ENCODE measurements at places on chromosomes 13 and 19.
A peak's percentile ranks its signal among the peaks of the same experiment; 100 is the strongest.

- DNase-seq: no peak
Measured at GRCh38 chr19:35247526-35248309, 1.1 kb upstream of the LSR start.

DNA sequence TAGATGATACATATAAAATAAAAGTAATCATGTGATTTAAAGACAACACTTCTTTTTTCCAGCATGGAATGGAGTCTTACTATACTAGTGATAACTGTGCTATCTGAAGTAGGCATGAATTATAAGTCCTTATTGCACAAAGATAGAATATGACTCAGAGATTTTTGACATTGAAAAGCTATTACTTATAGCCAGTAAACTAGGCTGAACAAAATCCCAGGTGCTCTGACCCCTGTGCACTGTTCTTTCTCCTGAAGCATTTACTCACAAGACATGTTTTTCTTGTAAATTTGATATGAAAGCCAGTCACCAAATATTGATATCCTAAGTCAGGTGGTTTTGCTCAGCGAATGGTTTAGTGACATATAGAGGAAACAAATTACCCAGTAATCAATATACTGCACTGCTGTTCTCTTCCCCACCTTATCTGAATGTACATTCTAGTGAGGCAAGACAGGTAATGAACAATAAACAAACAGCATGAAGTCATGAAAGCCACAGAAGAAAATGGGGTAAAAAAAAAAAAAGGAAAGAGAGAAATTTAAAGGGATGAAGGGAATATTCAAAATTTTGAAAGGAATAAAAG, 1567.0 kb upstream of the SPRY2 start:
- DNase-seq: no peak

- DNase-seq: peak; percentile 61
Measured at GRCh38 chr13:23632048-23632582, 61.9 kb downstream of the TNFRSF19 start.

- no peak for DNase-seq
Measured at GRCh38 chr19:10927730-10928562, 493 bp downstream of the YIPF2 start.

DNA sequence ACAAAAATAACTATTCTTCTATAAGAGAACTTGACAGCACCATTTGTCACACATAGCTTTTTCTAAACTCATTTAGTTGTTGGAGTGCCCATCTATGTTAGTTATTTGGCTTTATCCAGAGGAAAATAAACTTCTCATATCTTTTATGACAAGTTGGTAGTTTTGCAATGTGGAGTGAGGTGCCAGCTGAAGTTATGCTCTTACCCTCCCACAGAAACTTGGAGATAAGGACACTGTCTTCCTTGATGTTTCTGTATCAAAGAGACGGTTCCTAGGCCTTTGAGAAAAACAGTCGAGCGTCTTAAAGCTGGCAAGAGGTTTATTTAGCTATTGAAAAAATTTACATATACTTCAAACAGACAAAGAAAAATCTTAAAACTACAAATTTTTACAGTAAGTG, 1079.7 kb downstream of the SLITRK1 start:
- no peak for DNase-seq

- DNase-seq: no peak
Measured at GRCh38 chr19:41373993-41374392, 2.3 kb upstream of the TMEM91 start.

DNA sequence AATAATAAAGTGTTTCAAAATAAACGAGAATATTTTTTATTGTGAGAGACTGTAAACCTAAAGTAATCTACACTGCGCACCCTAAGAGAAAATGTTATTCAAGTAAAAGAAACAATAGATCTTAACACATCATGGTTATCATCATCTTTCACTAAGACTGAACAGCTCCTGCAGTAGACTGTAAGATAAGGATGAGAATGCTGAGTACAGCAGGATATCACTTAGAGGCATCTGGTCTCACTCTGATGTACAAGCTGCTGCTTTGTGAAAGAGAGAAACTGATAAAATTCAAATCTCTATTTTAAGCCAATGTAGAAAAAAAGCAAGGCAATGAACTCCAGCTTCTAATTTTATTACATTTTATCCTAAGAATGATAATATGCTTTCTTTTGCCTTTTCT, 261.7 kb upstream of the HTR2A start:
- DNase-seq: no peak

DNA sequence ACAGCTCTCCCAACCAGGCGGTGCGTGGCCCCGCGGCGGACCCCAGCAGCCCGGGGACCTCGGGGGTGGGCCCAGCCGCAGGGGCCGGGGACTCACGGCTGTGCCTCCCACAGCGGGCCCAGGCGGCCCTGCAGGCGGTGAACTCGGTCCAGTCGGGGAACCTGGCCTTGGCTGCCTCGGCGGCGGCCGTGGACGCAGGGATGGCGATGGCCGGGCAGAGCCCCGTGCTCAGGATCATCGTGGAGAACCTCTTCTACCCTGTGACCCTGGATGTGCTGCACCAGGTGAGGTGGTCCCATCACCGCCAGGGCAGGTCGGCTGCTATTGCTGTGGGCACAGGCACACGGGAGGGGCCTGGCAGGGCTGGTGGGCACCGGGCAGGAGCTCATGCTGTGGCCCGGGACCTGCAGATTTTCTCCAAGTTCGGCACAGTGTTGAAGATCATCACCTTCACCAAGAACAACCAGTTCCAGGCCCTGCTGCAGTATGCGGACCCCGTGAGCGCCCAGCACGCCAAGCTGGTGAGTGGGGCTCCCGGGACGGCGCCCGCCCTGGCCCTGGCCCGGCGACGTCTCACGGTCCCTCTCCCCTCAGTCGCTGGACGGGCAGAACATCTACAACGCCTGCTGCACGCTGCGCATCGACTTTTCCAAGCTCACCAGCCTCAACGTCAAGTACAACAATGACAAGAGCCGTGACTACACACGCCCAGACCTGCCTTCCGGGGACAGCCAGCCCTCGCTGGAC, 7.3 kb downstream of the PTBP1 start:
- DNase-seq: no peak

- no peak for DNase-seq
Measured at GRCh38 chr13:36431204-36432105, 840 bp upstream of the CCNA1 start.

GRCh38 chr13:44648392-44649103, 72.4 kb upstream of the TSC22D1 start:
- no peak for DNase-seq

GRCh38 chr13:48859272-48860105, 116.2 kb upstream of the FNDC3A start:
- no peak for DNase-seq

GRCh38 chr13:94658926-94659597, 53.3 kb downstream of the SOX21 start:
- no peak for DNase-seq

DNA sequence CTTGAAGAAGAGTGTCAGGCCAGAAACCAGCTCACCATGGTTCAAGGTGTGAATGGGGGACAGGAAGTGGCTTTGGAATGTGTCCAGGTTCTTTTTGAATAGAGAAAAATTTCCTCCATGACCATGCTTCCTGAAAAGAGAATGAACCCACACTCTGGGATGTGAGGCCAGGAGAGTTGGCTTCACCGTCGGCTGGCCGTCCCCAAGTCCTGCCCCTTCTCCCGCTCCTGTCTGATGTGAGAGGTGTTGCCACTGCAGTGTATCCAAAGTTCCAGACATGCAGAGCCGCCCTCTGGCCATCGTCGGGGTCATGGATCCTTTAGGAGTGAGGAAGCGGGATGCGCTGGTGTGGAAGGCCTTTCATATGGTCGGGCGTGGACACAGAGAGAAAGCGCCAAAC, 101.2 kb downstream of the COL4A2 start:
- no peak for DNase-seq

DNA sequence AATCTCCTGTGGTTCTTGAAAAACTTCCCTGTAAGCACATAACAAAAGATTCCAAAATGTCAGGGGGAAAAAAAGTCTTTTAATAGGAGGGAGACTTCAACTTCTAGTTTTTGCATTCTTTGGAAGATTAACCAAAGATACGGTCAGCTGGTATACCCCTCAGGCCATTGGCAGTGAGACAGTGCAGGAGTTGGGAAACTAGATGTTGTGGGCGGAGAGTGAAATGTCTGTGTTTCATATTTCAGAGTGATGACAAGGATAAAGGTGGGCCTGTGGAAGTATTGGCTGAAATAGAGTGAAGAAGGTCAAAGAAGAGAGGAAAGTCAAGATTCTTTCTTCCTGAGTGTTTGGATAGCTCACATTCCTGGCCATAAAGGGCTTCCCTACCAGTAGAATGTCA, 40.8 kb downstream of the CYP2B6 start:
- DNase-seq: no peak

DNA sequence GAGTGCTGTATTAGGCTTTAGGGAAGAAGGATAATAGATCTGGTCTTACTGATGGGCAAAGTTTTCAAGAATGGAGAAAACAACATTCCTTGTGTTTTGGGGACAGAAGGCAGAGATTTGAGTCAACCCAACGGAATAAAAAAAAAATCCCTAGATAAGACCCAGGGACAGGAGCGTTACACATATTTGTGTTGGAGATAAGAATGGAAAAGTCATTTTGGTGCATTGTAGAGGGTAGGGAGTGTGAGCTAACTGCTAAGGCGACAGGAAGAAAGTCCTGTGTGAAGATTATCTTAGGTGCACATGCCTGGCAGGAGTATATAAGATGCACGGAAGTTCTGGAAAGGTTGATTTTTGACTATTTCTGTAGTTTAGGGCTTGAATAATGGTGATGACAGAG, 450.3 kb upstream of the ARGLU1 start:
- no peak for DNase-seq

- no peak for DNase-seq
Measured at GRCh38 chr13:100442095-100442832, 146.3 kb downstream of the GGACT start.

DNA sequence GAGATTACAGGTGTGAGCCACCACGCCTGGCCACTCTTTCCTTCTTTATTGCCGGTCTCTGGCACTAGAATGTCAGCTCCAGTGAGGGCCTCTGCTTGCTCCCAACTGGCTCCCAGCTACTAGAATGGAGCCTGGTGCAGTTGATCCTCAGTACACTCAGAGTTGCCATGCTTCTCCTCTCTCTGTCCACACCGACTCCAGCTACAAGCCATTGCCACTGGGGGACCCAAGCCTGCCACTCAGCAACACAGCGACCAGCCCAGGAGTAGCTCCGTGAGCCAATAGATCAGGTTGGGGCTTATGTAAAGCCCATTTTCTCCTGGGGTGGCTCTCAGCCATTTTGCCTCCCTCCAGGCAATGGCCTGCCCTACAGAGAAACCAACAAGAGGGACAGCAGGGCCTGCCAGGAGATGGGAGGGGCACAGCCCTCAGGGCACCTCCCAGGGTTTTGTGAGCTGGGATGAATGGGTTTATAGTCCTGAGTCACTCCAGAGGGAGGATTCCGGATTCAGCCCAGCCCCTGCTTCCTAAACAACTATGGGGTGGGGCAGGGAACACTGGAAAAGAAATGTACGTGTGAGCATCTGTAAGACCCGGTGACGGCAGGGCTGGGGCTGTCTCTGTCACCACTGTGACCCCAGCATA, 36.5 kb downstream of the OPA3 start:
- no peak for DNase-seq

DNA sequence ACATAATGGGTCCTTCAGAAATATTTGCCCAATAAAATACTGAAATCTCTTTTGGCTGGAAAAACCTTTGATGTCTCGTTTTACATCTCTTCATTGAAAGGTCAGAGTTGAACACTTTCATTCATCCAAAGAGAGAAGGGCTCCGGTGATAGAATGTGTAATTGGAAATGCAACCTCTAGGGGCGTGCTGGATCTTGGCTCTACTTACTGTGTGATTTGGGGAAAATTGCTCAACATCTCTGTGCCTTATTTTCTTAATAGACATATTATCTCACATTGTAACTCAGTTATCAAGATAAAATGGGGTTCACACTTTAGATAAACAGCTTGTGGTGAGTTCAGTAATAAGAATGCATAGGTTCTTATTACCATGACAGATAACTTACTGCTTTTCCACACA, 1444.1 kb downstream of the SLITRK5 start:
- no peak for DNase-seq

GRCh38 chr19:30630289-30631032, 258.3 kb downstream of the ZNF536 start:
- no peak for DNase-seq

DNA sequence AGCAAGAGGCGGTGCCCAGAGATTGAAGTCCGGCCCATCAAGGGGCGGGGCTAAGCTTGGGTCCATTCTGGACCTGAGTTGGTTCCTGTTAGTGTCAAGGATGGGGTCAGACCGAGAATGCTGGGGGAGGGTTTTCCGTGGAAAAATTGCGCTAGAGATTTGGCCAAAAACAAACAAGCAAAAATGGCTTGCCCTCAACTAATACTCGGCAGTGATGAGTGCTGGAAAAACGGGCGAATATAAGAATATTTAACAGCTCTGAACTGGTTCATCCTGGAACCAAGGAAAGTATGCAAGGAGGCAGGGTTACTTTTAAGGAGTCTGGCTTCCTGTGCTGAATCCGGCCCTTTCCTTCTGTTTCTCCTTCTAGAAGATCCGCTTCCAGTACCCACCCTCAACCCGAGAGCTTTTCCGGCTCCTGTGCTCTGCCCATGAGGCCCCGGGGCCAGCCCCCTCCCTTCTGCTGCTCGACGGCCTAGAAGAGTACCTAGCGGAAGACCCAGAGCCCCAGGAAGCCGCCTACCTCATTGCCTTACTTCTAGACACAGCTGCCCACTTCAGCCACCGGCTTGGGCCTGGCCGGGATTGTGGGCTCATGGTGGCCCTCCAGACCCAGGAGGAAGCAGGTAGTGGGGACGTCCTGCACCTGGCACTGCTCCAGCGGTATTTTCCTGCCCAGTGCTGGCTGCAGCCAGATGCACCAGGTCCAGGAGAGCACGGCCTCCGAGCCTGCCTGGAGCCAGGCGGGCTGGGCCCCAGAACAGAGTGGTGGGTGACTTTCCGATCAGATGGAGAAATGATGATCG, 880 bp downstream of the SWSAP1 start:
- DNase-seq: no peak

DNA sequence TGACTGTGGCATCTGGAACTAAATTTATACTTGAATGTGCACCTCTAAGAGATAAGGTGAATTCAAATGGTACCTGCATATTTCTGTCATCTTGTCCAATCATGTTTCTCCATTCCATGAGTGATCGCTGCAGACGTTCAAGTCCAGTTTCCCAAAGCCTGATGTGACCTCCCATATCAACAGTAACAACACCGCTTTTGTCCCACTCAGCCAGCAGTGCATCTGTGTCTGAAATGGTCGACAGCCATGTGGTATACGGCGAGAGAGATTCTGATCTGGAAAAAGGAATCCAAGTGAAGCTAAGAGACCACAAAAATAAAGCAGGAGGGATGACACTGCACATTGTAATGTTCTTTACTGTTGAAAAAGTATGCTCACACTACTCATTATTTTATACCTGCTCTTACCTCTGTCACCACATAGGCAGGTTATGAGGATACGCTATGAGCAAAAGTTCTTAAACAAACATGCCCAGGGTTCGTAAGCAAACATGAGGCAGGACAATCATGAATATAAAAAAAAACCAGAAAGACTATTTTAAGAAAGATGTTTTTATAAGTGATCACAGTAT, 213.6 kb downstream of the RGCC start:
- DNase-seq: no peak

All from SK-N-MC (cell line).